Endothelial cell (in vitro differentiated cells): ENCODE measurements at places on chromosomes 16 and 17.

- peaks cover 9% of the 10 kb centered on the region for H3K4me1 ChIP-seq
- H3K27me3 ChIP-seq, result peaks cover 1% of the 10 kb centered on the region
- H3K36me3 ChIP-seq, result no peaks in the 10 kb centered on the region
- no peak for DNase-seq
- no peak overlapping the region for H3K27ac ChIP-seq
These were observed 7.5 kb downstream of the ABCC3 start for GRCh38 chr17:50642071-50642721.

GRCh38 chr16:72946474-72947194 is 101.3 kb downstream of the ZFHX3 start:
- no peak overlapping the region for H3K27ac ChIP-seq
- peaks cover 31% of the 10 kb centered on the region for H3K36me3 ChIP-seq
- H3K27me3 ChIP-seq, result peaks cover 2% of the 10 kb centered on the region

GRCh38 chr16:53111078-53111791 is 56.4 kb downstream of the CHD9 start:
- no peaks in the 10 kb centered on the region for H3K27me3 ChIP-seq
- H3K36me3 ChIP-seq, result no peaks in the 10 kb centered on the region
- peaks cover 8% of the 10 kb centered on the region for H3K4me1 ChIP-seq
- no peak overlapping the region for H3K4me3 ChIP-seq
- DNase-seq, result no peak
- no peak overlapping the region for H3K27ac ChIP-seq

GRCh38 chr17:78785011-78785662 is 3.1 kb upstream of the CYTH1 start:
- no peak overlapping the region for H3K4me3 ChIP-seq
- no peak for DNase-seq
- peaks cover 4% of the 10 kb centered on the region for H3K36me3 ChIP-seq
- H3K27me3 ChIP-seq, result peaks cover 11% of the 10 kb centered on the region
- no peak overlapping the region for H3K27ac ChIP-seq
- H3K4me1 ChIP-seq, result peaks cover 8% of the 10 kb centered on the region

- no peak overlapping the region for H3K27ac ChIP-seq
- H3K36me3 ChIP-seq, result no peaks in the 10 kb centered on the region
- no peak for DNase-seq
- H3K4me1 ChIP-seq, result no peaks in the 10 kb centered on the region
- no peak overlapping the region for H3K4me3 ChIP-seq
These were observed 222.3 kb downstream of the GSG1L start for GRCh38 chr16:27841061-27841801.
